GM23248 (cell line): ENCODE measurements at places on chromosomes 7 and 10. TPM values are rescaled to one million over a fixed set of nuclear protein-coding genes. Genes with fewer than 3 reads are reported as not detected.

Gene MACC1
- total RNA-seq = 0.11 and 0.13 TPM in 2 replicates

Gene IFIT3
- total RNA-seq = 10.9 and 19.0 TPM in 2 replicates

Gene AOAH
- not detected in 2 replicates for total RNA-seq

Gene COL17A1
- total RNA-seq = 0.25 TPM in 1 of 2 replicates, not detected in the other

Gene FKBP6
- total RNA-seq = not detected in 2 replicates

Gene FEZF1
- total RNA-seq = not detected in 2 replicates

Gene NEURL1
- total RNA-seq = 0.63 and 1.1 TPM in 2 replicates

Gene FFAR4
- not detected in 2 replicates for total RNA-seq

GRCh38 chr7:80932536-80932935 is 13.7 kb upstream of the SEMA3C start:
- no peaks in the 10 kb centered on the region for H3K27me3 ChIP-seq
- no peaks in the 10 kb centered on the region for H3K36me3 ChIP-seq
- peak; percentile 22 for DNase-seq
- no peak overlapping the region for H3K27ac ChIP-seq

DNA sequence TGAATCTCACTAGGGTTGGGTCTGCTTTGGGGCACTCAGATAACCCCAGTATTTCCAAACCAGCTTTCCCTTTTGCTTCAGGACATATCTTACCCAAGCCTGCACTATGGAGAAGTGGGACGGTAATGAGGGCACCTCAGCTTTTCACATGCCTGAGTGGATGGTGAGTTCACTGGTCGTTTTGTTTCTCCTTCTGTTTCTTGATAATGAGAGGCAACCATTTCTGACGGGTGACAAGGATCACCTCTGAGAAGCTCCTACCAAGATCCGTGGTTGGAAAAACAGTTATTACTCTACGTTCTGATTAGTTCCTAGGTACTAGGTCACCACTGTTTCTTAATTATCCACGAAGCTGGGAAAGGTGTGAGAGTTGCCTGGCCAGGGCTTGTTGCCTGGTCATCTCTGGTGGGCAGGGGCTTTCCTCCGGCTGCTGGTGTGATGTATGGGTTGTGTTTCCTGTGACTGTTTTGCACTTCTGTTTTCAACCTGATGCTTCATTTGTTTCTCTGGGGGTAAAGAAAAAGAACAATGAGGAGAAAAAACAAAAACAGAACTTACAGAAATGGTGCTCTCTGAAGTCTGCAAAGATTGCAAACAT is 65.7 kb upstream of the STRIP2 start:
- H3K4me3 ChIP-seq = no peak overlapping the region
- H3K36me3 ChIP-seq = no peaks in the 10 kb centered on the region
- H3K27ac ChIP-seq = no peak overlapping the region
- H3K4me1 ChIP-seq = no peaks in the 10 kb centered on the region

DNA sequence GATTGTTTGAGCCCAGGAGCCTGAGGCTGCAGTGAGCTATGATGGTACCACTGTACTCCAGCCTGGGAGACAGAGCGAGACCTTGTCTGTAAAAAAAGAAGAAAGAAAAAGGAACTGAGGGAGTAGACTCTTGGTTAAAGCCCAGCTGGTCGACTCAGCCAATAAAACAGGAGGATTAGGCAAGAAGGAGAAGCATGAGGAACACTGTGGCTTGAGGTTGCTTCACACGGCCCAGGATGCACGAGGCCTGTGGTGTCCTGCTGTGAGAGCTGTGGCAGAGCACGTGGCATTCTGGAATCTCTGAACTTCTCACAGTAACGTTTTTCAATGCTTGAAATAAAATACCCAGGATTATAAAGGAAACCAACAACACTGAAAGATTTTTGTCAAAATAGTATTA is 93.3 kb downstream of the CUL2 start:
- DNase-seq = peak; percentile 40
- no peak overlapping the region for H3K4me3 ChIP-seq
- no peaks in the 10 kb centered on the region for H3K36me3 ChIP-seq
- H3K27me3 ChIP-seq = no peaks in the 10 kb centered on the region
- peaks cover 14% of the 10 kb centered on the region for H3K4me1 ChIP-seq

DNA sequence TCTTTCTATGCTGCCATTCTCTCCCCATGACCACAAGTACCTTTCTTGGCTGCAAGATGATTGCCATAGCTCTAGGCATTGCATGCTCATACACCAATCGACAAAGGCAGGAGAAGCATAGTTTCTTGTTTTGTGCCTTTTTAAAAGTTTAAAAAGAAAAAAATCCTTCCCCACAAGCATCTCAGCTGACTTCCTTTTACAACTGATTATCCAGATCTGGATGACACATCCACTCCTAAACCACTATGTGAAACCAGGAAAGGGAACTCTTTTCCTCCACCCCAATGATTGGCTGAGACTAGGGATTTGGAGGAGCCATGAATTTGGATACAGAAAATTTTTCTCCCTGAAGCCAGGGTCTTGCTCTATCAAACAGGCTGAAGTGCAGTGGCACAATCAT is 14.5 kb upstream of the LRRC4 start:
- no peak overlapping the region for H3K27ac ChIP-seq
- H3K36me3 ChIP-seq = no peaks in the 10 kb centered on the region
- no peaks in the 10 kb centered on the region for H3K27me3 ChIP-seq
- no peak overlapping the region for H3K4me3 ChIP-seq
- peak; percentile 51 for DNase-seq

- no peak for DNase-seq
- H3K27me3 ChIP-seq = no peaks in the 10 kb centered on the region
- no peak overlapping the region for H3K4me3 ChIP-seq
- peaks cover 13% of the 10 kb centered on the region for H3K4me1 ChIP-seq
- H3K27ac ChIP-seq = no peak overlapping the region
- no peaks in the 10 kb centered on the region for H3K36me3 ChIP-seq
These were observed 252.2 kb upstream of the HABP2 start for GRCh38 chr10:113300617-113301016.

DNA sequence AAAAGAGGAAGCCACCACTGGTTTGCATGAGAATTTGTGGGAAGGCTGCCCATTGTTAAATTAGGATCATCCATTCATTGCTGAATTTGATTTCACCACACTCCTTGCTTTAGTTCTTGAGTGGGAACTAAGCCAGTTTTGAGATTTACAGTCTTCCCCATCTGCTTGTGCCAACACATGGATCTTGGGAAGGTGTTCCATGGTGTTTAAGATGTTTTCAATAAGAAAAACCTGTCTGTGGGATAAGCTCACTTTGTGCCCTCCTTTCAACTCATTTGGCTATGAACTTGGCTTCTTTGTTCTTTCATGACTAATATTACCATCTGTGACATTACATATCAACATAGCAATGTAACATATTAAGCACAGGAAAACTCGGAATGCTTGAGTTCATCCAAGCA is 73.2 kb downstream of the INHBA start:
- peaks cover 19% of the 10 kb centered on the region for H3K4me1 ChIP-seq
- peak; percentile 68 for DNase-seq
- H3K27ac ChIP-seq = no peak overlapping the region

- no peaks in the 10 kb centered on the region for H3K36me3 ChIP-seq
- H3K4me3 ChIP-seq = no peak overlapping the region
- no peak for DNase-seq
- H3K27ac ChIP-seq = no peak overlapping the region
These were observed 204.1 kb upstream of the POM121L12 start for GRCh38 chr7:52831321-52831720.

DNA sequence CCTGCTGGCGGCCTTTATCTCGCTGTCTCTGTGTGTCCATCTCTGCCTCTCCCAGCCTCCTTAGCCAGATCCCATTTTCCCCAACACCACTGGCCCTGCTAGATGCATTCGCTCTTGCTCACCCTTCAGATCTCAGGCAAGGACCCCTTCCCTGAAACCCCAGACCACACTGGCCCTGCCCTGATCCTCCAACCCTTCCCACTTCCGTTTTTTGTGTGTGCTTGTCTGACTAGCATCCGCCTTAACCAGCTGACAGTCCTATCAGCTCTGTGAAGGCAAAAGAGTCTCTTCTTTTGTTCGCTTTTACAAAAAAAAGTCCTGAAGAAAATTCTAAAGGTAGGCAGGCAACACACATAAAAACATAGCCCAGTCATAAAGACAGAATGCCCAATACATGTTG is 28.7 kb downstream of the CHST15 start:
- H3K4me1 ChIP-seq = no peaks in the 10 kb centered on the region
- H3K4me3 ChIP-seq = no peak overlapping the region
- H3K27ac ChIP-seq = no peak overlapping the region
- no peak for DNase-seq
- peaks cover 62% of the 10 kb centered on the region for H3K27me3 ChIP-seq

- H3K4me3 ChIP-seq = no peak overlapping the region
- no peaks in the 10 kb centered on the region for H3K36me3 ChIP-seq
- no peak overlapping the region for H3K27ac ChIP-seq
These were observed 20.5 kb upstream of the ANLN start for GRCh38 chr7:36369171-36369570.

DNA sequence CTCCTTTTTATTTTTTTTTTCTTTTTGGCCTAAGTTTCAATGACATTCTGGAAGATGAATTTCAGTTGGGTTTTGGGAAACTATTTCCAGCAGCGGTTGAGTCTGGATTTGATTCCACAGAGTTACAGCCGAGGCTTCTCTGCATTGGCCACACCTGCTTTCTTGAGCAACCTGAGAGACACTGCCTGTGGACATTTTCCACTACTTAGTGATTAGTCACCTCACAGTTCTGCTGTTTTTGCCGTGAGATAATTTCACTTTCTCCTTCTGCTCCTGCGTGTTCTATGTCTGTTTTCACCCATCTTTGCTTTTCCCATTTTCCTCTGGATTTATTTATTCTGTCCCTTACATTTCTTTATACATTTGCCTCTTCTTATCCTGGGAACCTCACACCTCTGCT is 243.0 kb downstream of the BICC1 start:
- peak; percentile 94 for DNase-seq
- H3K36me3 ChIP-seq = no peaks in the 10 kb centered on the region
- H3K27ac ChIP-seq = peak overlapping the region; percentile 97
- H3K27me3 ChIP-seq = no peaks in the 10 kb centered on the region
- H3K4me1 ChIP-seq = peaks cover 50% of the 10 kb centered on the region

DNA sequence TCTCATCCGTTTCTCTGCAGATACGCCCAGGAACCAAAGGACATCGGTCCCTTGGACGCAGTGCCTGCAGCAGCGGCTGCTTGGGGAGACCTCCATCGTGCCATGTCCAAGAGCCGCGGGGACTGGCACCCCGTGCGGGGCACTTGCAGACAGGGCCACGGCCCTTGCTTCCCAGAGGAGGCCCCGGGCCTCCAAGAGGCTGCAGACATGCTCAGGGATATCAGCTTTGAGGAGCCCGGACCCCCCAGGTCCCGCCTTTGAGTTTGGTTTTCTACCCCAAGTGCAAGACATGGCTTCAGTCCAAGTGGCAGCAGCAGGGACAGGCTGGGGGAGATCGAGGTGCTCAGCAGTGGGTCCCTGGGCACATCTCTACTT is 279.6 kb downstream of the ELFN1 start:
- no peaks in the 10 kb centered on the region for H3K27me3 ChIP-seq
- H3K27ac ChIP-seq = no peak overlapping the region
- DNase-seq = no peak
- H3K4me3 ChIP-seq = no peak overlapping the region

DNA sequence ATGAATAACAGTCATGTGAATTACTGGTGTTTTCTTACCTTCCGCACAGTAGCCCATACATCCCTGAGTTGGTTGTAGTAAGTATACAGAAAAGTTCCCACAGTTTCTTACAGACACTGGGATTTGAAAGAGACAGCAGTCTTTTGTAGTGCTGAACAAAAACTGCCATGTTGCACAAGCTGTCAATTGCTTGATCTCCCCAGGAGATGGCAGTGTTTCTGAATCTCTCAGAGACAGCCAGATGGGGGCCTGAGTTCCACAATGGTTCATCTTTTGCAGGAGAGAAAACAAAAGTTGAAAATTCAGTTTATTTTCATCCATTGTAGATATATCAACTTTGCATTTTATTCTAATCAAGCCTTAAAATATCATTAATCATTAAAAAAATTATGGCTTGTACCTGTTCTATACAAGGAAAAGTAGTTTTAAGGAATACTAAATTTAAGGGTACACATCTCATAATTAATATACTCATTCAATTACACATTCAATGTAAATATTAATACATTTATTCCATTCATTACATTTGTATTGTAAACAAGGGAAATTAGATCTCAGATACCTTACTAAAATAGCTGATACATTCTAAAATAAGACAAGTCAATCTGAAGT is 14.5 kb downstream of the VWDE start:
- peak; percentile 77 for DNase-seq
- no peak overlapping the region for H3K4me3 ChIP-seq
- no peak overlapping the region for H3K27ac ChIP-seq
- H3K27me3 ChIP-seq = no peaks in the 10 kb centered on the region; the same call in none of the 2 replicates

- H3K27ac ChIP-seq = no peak overlapping the region
- no peak overlapping the region for H3K4me3 ChIP-seq
- no peaks in the 10 kb centered on the region for H3K36me3 ChIP-seq
- H3K27me3 ChIP-seq = no peaks in the 10 kb centered on the region
- H3K4me1 ChIP-seq = peaks cover 16% of the 10 kb centered on the region
- peak; percentile 67 for DNase-seq
These were observed 28.2 kb downstream of the PPIF start for GRCh38 chr10:79375321-79376077.

GRCh38 chr7:44240983-44241510 is 40.3 kb downstream of the YKT6 start:
- peak; percentile 94 for DNase-seq
- no peaks in the 10 kb centered on the region for H3K27me3 ChIP-seq
- H3K27ac ChIP-seq = no peak overlapping the region

DNA sequence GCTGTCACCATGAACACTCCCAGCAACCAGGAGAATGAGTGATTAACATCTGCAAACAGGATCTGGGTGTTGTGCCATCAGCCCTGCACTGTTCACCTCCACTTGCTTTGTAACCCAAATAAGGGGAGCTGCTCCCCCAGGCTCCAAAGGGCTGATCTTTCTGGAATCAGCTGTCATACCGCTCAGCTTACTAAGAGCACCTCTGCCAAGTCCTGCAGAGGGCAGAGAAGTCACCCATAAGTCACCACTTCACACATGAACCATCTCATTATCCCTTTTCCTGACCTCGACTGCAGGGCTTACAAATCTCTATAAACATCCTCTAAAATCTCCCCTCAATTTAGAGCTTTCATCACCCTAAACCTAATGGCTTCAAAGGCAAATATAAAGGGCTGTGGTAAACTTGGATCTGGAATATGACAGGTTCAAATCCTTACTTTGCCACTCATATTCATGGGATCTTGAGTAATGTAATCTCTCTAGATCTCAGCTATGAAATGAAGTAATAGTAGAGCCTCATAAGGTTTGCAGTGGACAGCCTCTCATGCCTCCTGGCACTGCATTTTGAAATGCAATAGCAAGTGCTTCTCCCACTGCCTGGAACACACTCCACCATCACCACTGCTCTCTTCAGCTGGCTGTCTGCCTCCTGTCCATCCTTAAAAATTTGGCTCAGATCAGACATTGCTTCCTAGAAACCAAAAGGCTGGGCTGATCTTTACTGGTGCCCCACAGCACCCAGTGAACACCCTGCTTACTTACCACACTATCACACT is 38.8 kb downstream of the ERLIN1 start:
- no peaks in the 10 kb centered on the region for H3K27me3 ChIP-seq
- H3K27ac ChIP-seq = no peak overlapping the region
- H3K4me3 ChIP-seq = no peak overlapping the region

GRCh38 chr10:106996510-106996909 is 168.0 kb downstream of the SORCS1 start:
- no peaks in the 10 kb centered on the region for H3K4me1 ChIP-seq
- H3K27me3 ChIP-seq = no peaks in the 10 kb centered on the region
- no peak for DNase-seq
